Stimulated activated CD8-positive, alpha-beta memory T cell treated with anti-CD3 and anti-CD28 coated beads, Interleukin-2, amount 100 ng/mL, for 1 hour (primary cell): ENCODE measurements at places on chromosomes 7 and 10.

GRCh38 chr10:47169581-47169980 lies 130.4 kb upstream of the GDF10 start:
- no peak for DNase-seq

- DNase-seq, result no peak
Measured at GRCh38 chr7:27165089-27165995, at the start of gene HOXA9. TSS of gene HOXA9 (minus strand) at chr7:27165537. CDS start at chr7:27165457, 80 bp downstream.

- no peak for DNase-seq
Measured at GRCh38 chr10:86871563-86872183, 85.7 kb downstream of the MMRN2 start.

DNA sequence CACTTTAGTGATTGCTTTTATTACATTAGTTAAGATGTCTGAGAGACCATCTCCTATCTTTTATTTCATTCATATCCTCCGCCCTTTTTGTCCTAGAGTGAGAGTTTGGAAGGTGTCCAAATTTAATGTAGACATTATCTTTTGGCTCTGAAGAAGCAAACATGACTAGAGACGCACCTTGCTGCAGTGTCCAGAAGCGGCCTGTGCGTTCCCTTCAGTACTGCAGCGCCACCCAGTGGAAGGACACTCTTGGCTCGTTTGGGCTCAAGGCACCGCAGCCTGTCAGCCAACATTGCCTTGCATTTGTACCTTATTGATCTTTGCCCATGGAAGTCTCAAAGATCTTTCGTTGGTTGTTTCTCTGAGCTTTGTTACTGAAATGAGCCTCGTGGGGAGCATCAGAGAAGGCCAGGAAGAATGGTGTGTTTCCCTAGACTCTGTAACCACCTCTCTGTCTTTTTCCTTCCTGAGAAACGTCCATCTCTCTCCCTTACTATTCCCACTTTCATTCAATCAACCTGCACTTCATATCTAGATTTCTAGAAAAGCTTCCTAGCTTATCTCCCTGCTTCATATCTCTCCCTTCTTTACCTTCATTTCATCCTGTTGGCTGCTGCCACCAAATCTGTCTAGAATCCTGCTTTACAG lies 10.4 kb upstream of the CLCN1 start:
- DNase-seq, result peak; percentile 52

DNA sequence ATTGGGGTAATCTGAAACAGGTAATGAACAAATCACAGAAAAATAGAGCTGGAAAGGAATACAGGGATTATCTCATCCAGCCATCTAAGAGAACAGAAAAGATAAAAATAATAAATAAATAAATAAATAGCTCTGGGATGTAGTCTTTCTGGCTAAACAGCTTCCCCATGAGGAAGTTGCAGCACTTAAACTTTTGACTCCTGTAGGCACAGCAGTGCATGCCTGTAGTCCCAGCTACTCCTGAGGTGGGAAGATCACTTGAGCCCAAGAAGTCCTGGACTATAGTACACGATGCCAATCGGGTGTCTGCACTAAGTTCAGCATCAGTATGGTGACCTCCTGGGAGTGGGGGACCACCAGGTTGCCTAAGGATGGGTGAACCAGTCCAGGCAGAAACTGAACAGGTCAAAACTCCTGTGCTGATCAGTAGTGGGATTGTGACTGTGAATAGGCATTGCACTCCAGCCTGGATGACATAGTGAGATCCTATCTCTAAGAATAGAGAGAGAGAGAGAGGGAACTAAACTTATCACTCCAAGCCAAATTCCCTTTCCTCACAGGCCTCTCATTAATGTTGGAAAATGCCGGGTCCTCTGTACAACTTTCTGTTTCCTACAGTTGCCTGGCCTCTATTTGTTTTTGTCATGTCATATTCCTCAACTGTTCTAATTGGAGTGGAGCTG lies 61.7 kb upstream of the CDK13 start:
- DNase-seq, result no peak

DNA sequence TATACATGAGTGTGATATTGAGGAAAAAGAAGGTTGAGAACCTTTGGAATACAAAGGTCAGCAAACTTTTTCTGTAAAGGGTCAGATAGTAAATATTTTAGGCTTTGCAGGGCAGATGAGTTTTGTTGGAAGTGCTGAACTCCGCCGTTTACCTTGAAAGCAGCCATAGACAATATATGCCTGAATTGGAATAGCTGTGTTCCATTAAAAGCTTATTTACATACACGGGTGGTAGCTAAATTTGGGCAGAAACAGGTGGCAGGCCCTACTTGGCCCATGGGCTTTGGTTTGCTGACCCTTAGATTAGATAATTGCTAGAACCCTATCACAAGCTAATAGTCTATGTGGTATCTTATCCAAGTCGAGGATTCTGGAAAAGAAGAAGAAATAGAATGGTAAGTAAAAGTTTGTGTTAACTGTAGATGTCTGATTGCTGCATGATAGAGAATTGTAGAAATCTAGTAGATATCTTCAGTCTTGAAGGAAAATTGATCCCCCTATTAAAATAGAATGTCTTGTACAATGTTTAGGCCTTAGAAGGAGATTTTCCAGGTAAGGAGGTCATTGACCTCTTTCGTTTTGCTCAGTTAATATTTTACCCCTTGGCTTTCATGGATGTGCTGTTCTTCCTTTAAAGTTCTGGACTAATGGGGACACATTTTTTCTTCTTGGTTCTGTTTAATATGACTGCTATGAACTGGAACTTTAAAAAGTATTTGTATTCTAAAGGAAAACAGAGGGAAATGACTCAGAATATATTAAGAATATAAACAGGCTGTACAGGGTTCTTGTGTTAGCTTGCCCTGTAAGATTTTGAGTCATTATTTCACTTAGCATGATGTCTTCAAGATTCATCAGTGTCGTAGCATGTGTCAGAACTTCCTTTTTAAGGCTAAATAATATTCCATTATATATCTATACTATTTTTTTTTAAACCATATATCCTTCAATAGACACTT lies 8.0 kb downstream of the RBM33 start:
- DNase-seq, result no peak

- no peak for DNase-seq
Measured at GRCh38 chr7:507623-508300, 11.9 kb downstream of the PDGFA start.

DNA sequence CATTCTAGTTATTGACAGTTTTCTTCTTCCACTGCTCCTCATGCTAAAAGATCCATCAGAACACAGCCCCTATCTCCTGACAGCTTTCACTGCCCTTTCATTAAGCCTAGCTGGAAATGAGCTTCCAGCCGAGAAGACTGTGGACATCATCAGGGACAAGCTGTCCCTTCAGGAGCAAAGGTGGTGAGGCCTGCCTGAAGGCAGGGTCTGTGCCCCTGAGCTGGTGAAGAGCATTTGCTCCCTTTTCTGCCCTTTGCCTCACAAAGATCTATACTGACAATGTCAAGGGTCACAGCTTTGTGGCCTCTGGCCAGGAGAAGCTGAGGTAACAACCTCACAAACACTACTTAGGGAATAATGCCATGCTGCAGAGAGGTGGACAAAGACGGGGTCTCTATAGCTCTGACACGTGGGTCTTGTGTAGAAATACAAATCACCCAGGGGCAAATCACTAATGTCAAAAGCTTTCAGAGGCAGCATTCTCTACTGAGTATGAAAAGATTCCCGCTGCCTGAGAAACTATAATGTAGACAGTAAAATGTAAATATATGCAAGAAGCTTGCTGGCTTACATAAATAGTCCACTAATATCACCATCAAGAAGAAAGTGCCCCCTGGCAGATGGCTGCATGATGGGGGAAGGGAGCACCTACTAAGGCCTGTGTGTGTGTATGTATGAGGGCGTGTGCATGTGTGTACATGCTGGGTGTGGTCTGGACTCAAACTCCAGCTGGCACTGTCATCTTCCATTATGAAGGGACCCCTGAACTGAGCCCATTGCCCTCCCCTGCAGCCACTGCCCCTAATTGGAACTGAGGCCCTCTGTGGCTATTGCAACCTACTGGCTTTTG lies 55.8 kb downstream of the HBP1 start:
- no peak for DNase-seq

GRCh38 chr7:97145068-97145467 lies 27.6 kb downstream of the SDHAF3 start:
- DNase-seq, result no peak

DNA sequence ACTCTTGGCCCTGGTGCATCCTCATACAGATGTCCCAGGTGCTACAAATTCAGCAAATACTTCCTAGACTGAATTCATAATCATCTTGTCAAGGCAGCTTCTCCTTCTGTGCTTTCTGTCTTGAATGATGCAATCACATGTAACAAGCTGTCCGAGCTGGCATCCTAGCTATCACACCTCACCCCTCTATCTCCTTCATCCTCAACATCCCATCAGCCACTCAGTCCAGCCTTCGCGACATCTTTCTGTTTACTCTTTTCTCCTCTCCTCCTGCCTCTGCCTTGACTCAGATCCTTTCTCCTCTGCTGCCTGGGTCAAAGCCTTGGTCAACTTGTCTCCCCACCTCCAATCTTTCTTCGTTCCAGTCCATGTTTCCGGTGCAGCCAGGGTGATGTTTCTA lies 240.4 kb upstream of the CELF2 start:
- DNase-seq, result no peak

- DNase-seq, result no peak
Measured at GRCh38 chr7:20482071-20482470, 133.4 kb upstream of the ABCB5 start.

DNA sequence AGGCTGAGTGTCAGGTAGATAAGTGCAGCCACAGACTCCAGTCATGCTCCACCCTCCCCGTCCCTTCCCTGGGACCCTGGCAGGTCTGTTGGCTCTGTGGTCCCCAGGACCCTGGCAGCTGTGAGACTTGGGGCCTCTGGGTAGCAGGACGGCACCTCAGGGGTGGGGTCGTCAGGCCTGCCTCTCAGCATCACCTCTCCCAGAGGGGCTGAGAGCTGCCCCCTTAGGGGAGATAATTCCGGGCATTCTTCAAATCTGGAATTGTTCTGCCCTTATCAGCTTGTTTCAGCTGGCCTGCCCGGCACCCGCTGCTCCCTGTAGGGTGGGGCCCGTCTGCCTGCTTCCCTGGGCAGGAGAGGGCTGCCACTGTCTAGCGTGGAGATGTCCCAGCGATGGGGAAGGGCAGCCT lies 23.3 kb downstream of the PODXL start:
- DNase-seq, result no peak

DNA sequence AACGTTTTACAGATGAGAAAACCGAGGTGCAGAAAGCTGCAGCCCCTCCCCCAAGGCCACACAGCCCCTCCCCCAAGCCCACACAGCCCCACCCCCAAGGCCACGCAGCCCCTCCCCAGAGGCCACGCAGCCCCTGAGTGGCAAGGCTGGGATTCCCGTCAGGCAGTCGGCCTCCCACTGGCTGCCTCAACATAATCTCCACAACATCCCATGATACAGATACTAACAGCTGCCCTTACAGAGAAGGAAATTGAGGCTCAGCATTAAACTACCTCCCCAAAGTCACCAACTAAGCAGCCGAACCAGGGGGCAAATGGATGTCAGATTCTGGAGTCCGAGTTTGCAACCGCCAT lies 15.9 kb downstream of the SH3PXD2A start:
- DNase-seq, result no peak

- DNase-seq, result no peak
Measured at GRCh38 chr7:148661471-148661870, 37.2 kb upstream of the CUL1 start.

GRCh38 chr10:97759158-97759887 lies 12.5 kb downstream of the SFRP5 start:
- DNase-seq, result no peak

DNA sequence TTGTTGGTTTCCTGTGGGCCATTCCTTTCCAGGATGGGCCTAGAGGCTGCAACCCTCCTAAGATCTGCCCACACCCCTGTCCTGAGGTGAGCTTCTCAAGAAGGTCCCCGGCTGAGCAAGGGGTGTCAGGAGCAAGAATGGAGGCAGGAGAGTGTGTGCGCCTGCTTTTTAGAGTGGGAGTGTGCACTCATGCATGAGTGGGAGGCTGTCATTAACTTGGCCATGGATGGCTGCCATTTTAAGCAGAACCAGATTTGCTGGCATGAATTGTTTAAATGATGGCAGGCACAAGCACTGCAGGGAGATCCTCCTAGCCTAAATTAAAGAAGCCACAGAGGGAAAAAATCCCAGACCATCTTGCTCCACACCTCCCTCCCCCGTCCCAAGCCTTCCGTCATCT lies 2.9 kb upstream of the SGPL1 start:
- no peak for DNase-seq

- DNase-seq, result no peak
Measured at GRCh38 chr7:128928882-128929788, 8.6 kb upstream of the IRF5 start.

GRCh38 chr7:43652364-43652763 lies 69.5 kb downstream of the STK17A start:
- no peak for DNase-seq

GRCh38 chr10:48231699-48232315 lies 42.7 kb downstream of the FRMPD2 start:
- no peak for DNase-seq

GRCh38 chr10:17273403-17273802 lies 45.4 kb downstream of the VIM start:
- DNase-seq, result no peak
